Epithelial cell of proximal tubule (primary cell): ENCODE measurements at places on chromosomes 1 and 21. TPM values are rescaled to one million over a fixed set of nuclear protein-coding genes. Genes with fewer than 3 reads are reported as not detected.
A peak's percentile ranks its signal among the peaks of the same experiment; 100 is the strongest.

DNA sequence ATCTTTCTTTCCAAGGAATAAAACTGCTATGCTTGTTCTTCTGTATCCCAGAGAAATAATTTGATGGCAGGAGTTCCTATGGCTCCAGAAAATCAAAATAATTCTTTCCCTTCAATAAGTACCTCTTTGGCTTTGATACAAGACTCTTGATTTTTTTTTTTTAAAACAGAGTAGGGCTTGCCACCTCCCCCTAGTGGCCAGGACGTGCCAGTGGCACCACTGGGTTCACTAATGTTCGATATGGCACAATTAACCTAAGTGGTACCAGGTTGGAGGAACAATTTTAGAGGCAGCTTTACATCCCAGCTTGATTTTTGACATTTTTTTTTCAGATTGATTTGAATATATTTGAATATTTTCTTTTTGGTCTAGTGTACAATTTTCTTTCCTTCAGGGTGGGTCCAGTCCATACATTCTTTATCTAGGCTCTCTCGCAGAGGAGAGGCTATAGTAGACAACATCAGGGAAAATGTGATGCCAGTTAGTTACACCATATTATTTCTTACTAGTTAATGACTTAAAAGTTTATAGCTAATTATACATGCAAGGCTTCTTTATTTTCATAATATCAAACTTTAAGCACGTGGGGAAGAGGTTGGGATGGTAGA is 330.9 kb downstream of the S1PR1 start:
- no peak for DNase-seq

- DNase-seq = no peak
These were observed 393.3 kb downstream of the NPHP4 start for GRCh38 chr1:5598824-5599395.

CDC42SE1 gene
- total RNA-seq = 85.4 and 94.8 TPM in 2 replicates

GRCh38 chr1:196608390-196609369 is at the start of gene KCNT2:
TSS of gene KCNT2 (minus strand) at chr1:196608440. CDS start at chr1:196608309, 131 bp downstream.
- peak; percentile 6 for DNase-seq

DNA sequence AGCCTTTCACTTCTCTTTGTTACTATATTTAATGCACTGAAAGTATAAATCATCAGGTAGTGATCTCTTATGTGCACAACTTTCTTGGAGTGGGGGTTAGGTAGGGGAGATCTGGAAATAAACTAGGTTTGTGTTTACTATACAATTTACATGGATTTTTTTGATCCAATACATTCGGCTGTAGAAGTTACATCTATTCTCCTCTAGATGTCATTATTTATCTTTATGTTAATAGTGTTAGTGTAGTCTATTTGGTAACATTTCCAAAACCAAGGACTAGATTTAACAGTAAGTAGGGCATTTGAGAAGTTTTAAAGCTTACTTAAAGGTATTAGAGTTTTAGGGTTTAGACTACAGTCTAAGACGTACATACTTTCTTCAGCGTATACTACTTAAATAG is 5.4 kb downstream of the VPS45 start:
- no peak for DNase-seq
